ENCODE measurements at places on chromosomes 6 and 20. TPM values are rescaled to one million over a fixed set of nuclear protein-coding genes. Genes with fewer than 3 reads are reported as not detected.

- H3K27ac ChIP-seq = no peak overlapping the region
- no peaks in the 10 kb centered on the region for H3K27me3 ChIP-seq
- no peaks in the 10 kb centered on the region for H3K4me1 ChIP-seq
- no peak overlapping the region for H3K4me3 ChIP-seq
- no peaks in the 10 kb centered on the region for H3K36me3 ChIP-seq
Measured at GRCh38 chr20:43939762-43940121, 25.1 kb downstream of the TOX2 start.

Gene GJA10
- not detected for total RNA-seq

Gene DEF6
- total RNA-seq = 4.8 TPM

- no peaks in the 10 kb centered on the region for H3K36me3 ChIP-seq
- H3K4me3 ChIP-seq = no peak overlapping the region
- no peak for DNase-seq
- H3K27ac ChIP-seq = peak overlapping the region; percentile 45
- no peaks in the 10 kb centered on the region for H3K27me3 ChIP-seq
Measured at GRCh38 chr20:47578543-47578942, 76.9 kb downstream of the NCOA3 start.

- H3K4me1 ChIP-seq = no peaks in the 10 kb centered on the region
- H3K4me3 ChIP-seq = no peak overlapping the region
- no peak overlapping the region for H3K27ac ChIP-seq
- no peaks in the 10 kb centered on the region for H3K36me3 ChIP-seq
- DNase-seq = no peak
Measured at GRCh38 chr20:48808382-48809034, 19.3 kb downstream of the PREX1 start.

GRCh38 chr6:73180763-73181619, 44.3 kb downstream of the KHDC1L start:
- H3K4me3 ChIP-seq = peak overlapping the region; percentile 54
- H3K27me3 ChIP-seq = no peaks in the 10 kb centered on the region
- H3K36me3 ChIP-seq = no peaks in the 10 kb centered on the region
- DNase-seq = no peak
- H3K27ac ChIP-seq = no peak overlapping the region

DNA sequence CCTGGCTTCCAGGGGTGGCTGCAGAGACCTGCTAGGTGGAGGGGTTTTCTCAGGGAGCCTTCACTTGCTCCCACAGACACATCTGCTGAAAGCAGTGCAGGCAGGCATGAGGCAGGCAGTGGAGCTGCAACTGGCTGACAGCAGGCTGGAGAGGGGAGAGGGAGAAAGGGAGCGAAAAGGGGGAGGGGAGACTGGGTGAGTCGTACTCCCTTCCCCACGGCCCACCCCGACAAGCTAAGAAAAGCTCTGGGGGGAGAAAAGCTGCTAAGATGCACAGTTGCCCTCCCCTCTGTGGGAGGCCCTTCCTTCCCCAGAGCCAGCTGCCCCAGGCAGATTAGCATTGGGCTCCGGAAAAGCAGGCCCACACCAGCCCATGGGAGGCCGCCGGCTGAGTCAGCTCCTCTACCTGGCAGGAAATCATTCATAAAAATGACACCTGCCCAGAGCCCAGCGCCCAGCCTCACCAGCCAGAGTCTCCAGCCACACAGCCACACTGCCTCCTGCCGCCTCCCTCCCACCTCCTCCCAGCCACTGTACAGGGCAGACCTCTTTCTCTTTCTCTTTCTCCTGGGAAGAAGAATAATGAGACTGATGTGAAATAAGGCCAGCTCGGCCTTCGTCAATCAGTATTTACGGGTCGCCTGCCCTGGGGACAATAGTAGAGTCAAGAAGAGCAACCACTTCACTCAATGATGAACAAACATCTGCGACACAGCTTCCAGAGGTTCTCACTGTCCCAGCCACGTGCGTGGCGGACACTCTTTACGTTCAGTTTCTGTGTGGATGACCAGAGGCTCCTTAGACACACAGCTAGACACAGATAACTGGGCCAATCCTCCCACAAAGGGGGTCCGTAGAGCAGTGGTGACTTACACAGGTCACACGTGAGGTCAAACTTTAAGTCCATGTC, 7.7 kb upstream of the C20orf203 start:
- H3K27me3 ChIP-seq = no peaks in the 10 kb centered on the region
- H3K4me3 ChIP-seq = no peak overlapping the region
- peaks cover 9% of the 10 kb centered on the region for H3K4me1 ChIP-seq
- DNase-seq = no peak

Gene MATN4
- total RNA-seq = 1.6 TPM

- H3K36me3 ChIP-seq = no peaks in the 10 kb centered on the region
- no peak for DNase-seq
- no peak overlapping the region for H3K27ac ChIP-seq
- no peaks in the 10 kb centered on the region for H3K27me3 ChIP-seq
Measured at GRCh38 chr6:35140639-35141006, 516 bp downstream of the TCP11 start.

- H3K27ac ChIP-seq = no peak overlapping the region
- no peaks in the 10 kb centered on the region for H3K27me3 ChIP-seq
- no peak overlapping the region for H3K4me3 ChIP-seq
- DNase-seq = no peak
Measured at GRCh38 chr6:111761783-111762312, 111.4 kb downstream of the FYN start.

DNA sequence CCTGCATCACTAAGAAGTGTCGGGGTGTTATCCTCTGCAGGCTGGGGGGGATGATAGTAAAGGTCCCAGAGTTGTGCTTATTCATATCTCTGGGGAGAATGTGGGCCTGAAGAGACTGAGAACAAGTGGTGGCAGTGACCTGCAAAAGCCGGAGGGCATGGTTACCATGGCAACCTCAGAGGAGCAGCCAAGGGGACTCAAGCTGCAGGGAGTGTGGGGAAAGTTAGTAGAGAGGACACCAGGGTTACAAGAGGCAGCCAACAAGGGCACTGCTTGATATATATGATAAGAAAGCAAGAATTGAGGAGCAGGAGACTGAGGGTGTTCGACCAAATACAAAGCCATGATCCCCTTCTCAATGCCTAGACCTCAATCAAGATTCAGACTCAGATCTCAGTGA, 46.1 kb downstream of the HLA-F start:
- H3K27ac ChIP-seq = no peak overlapping the region
- H3K27me3 ChIP-seq = no peaks in the 10 kb centered on the region
- H3K4me3 ChIP-seq = no peak overlapping the region
- H3K36me3 ChIP-seq = no peaks in the 10 kb centered on the region
- DNase-seq = no peak

Data from breast epithelium (tissue), 4 donors.